ENCODE measurements at places on chromosomes 2 and 18. TPM values are rescaled to one million over a fixed set of nuclear protein-coding genes. Genes with fewer than 3 reads are reported as not detected.

PLGLB2 gene
- 1.6 TPM for total RNA-seq

NOL4 gene
- total RNA-seq = not detected

GAL3ST2 gene
- total RNA-seq = 0.43 TPM

DYSF gene
- 4.2 TPM for total RNA-seq

ERFE gene
- total RNA-seq = 0.86 TPM

DNAJC5G gene
- not detected for total RNA-seq

LYG1 gene
- total RNA-seq = 0.32 TPM

CFAP53 gene
- total RNA-seq = under 0.01 TPM

NEU2 gene
- not detected for total RNA-seq

SCN9A gene
- total RNA-seq = 72.1 TPM

ATP6V1C2 gene
- under 0.01 TPM for total RNA-seq

ANKRD30B gene
- 1.9 TPM for total RNA-seq

TCF23 gene
- not detected for total RNA-seq

BMP10 gene
- total RNA-seq = not detected

NYAP2 gene
- total RNA-seq = not detected

POTEI gene
- under 0.01 TPM for total RNA-seq

MIB1 gene
- 71.2 TPM for total RNA-seq

MERTK gene
- total RNA-seq = under 0.01 TPM

KIF5C gene
- under 0.01 TPM for total RNA-seq

RAPH1 gene
- total RNA-seq = 19.4 TPM

EMILIN1 gene
- total RNA-seq = 160 TPM

IL36RN gene
- not detected for total RNA-seq

TMEM237 gene
- 47.0 TPM for total RNA-seq

EDAR gene
- total RNA-seq = not detected

C1GALT1C1L gene
- 1.3 TPM for total RNA-seq

UGT1A4 gene
- not detected for total RNA-seq

C18orf54 gene
- total RNA-seq = 6.0 TPM

EFEMP1 gene
- total RNA-seq = 65.1 TPM

CNTNAP5 gene
- total RNA-seq = not detected

ABCG5 gene
- total RNA-seq = not detected

LRRTM4 gene
- total RNA-seq = not detected

CRYGD gene
- total RNA-seq = not detected

KATNAL2 gene
- 2.9 TPM for total RNA-seq

IL1A gene
- 0.32 TPM for total RNA-seq

NT5DC4 gene
- not detected for total RNA-seq

C18orf63 gene
- total RNA-seq = not detected

GCKR gene
- 0.32 TPM for total RNA-seq

MC5R gene
- total RNA-seq = not detected

TEKT4 gene
- not detected for total RNA-seq

SERPINB10 gene
- not detected for total RNA-seq

SLC39A10 gene
- 36.1 TPM for total RNA-seq

ASPRV1 gene
- under 0.01 TPM for total RNA-seq

ZBTB7C gene
- not detected for total RNA-seq
